ENCODE measurements at places on chromosomes 13 and 19.

- no peak for DNase-seq
Measured at GRCh38 chr13:113155982-113156655, 2.3 kb upstream of the PROZ start.

DNA sequence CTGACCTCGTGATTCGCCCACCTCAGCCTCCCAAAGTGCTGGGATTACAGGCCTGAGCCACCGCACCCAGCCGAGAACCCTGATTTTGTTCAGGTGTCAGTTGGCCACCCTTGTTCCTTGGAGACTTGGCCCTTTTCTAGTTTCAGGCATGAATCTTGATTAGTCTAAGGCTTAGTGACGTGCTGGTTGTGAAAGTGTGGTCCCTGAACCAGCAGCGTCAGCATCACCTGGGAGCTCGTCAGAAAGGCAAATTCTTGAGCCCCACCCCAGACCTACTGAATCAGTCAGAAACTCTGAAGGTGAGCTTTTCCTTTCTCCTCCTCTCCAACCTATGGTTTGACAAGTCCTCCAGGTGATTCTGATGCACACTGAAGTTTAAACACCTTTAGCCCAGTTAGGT lies 35.2 kb downstream of the CACNG6 start:
- DNase-seq = no peak

DNA sequence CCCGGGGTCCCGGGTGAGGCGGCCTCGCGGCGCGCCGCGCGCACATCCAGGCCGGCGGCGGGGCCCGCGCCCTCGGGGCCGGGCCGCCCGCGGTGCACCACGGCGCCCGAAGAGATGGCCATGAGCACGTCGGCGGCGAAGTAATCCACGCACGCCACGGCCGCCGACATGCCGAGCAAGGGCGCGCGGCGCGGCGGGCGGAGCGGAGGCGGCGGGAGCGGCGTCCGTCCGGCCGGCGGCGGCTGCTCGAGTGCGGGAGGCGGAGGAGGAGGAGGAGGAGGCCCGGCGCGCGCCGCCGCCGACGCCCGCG lies at the start of gene KLF16:
Gene KLF16 (minus strand): TSS at position 252 of the 310 bp plus-strand sequence. CDS start 82 bp downstream, at position 170.
- no peak for DNase-seq

- no peak for DNase-seq
Measured at GRCh38 chr13:43388282-43389034, 365.1 kb downstream of the DNAJC15 start.

- no peak for DNase-seq
Measured at GRCh38 chr13:112341976-112342735, 34.0 kb upstream of the SPACA7 start.

DNA sequence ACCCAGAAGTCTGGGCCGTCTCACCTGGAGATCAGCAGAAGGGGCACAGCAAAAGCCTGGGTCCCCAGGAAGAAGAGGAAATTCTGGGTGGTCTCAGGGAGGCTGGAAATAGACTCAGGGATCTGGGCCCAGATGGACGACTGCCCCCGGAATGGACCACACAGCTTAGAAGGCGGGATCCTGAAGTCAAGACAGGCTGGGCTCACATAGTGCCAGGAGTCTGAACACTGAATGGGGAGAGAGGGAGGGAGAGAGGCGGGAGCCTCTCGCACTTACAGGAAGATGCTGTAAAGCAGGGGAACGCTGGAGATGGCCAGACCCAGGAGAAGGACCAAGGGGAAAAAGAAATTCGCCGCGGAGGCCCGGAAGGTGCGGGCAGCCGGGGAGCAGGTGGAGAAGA lies 1.3 kb upstream of the LENG1 start:
- no peak for DNase-seq

DNA sequence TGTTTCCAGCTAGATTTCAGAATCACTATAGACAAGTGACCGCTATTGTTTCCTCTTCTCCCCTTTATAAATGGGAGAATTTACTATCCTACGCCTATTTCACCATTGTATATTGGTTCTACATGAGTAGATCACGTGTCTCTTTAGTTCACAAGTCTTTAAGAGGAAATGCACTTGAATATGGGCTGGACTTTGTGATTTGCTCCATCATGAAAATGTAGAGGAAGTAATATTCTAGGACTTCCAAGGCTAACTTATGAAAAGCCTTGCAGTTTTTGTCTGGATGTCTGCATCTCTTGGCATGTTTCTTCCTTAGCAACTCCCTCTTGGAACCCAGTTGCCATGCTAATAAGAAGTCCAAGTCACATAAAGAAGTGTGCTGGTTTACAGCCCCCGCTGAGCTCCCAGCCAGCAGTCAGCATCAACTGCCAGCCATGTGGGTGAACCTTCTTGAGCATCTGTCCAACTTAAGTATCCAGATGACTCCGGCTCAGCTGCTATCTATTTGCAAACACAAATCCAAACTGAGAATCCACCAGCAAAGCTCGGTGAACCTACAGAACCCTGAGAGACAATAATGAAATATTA lies 4.8 kb upstream of the FBXL3 start:
- DNase-seq = no peak

GRCh38 chr19:43644181-43644580 lies 4.5 kb upstream of the CADM4 start:
- no peak for DNase-seq

DNA sequence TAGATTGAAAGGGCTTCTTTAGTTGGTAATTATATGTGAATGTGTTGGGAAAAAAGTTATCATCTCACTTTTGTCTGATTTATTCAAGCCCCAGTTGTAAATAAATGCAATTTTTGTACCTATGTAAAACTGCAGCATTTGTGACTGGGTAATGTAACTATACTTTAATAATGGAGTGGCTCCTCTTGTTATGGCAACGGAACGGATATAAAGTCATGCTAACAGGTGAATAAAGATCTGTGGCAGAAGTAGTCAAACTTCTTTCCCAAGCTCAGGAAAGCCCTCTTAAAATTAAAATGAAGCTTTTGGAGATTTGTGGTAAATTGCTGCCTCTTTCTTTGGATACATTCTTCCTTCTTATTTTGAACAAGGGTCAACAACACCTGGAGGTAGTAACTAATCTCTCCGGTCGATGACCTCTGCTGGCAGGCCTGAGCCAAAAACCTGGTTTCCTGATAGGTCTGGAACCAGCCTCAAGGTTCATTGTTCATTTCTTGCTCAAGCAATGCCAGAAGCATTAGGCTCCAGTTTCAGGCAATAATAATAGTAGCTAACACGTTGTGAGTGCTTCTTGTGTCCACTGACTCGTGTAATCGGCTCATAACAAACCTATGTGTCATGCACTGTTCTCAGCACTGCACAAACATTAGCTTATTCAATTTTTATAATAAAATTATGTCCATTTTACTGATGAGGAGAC lies 313.4 kb upstream of the DACH1 start:
- no peak for DNase-seq

- DNase-seq = no peak
Measured at GRCh38 chr13:95098916-95099315, 202.3 kb downstream of the ABCC4 start.

DNA sequence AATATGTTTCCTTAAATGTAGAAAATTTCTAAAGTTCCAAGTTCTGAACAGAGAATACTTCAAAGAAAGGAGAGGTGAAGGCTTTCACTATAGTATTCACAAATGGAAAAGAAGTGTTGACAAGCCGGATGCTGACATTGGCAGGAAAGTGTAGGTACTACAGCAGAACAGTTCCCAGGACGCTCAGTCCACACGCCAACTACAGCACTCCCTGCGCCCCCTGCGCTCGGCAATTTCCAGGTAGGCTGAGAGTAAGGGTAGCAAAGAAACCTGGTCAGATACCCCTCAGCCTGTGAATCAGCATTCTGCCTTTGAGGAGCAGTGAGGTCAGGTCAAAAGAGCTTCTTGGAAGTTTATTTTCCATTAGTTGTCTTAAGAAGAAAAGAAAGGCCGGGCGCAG lies 115.3 kb downstream of the NALCN start:
- no peak for DNase-seq

DNA sequence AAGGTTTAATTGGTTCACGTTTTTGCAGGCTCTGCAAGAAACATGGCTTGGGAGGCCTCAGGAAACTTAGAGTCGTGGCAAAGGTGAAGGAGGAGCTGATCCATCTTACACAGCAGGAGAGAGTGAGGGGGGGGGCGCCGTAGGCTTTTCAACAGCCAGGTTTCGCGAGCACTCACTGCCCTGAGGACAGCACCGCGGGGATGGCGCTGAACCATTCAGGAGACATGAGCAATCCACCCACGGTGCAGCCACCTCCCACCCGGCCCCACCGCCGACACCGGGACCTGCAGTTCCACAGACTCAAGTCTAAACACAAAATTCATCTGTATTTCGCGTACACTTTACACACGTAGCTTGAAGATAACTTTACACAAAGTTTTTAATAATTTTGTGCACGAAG lies 73.6 kb downstream of the KDM4B start:
- no peak for DNase-seq

GRCh38 chr13:114076329-114077090 lies 55.9 kb downstream of the RASA3 start:
- no peak for DNase-seq

DNA sequence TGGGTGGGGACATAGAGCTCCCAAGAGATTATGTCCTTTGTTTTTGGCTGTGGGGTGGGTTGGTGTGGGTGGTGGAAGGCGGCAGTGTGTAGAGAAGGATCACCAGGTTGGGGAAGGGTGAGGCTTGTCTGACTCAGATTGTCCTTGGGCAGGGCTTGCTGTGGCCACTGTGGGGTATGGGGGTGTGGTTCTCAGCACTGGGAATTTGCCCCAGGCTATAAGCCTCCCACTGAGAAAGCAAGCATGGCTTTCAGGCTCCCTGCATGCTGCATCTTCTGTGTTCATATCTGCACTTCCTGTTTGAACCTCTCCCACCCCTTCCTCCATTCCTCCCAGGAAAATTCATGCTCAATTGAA lies 34.9 kb downstream of the DNAJC15 start:
- DNase-seq = no peak

DNA sequence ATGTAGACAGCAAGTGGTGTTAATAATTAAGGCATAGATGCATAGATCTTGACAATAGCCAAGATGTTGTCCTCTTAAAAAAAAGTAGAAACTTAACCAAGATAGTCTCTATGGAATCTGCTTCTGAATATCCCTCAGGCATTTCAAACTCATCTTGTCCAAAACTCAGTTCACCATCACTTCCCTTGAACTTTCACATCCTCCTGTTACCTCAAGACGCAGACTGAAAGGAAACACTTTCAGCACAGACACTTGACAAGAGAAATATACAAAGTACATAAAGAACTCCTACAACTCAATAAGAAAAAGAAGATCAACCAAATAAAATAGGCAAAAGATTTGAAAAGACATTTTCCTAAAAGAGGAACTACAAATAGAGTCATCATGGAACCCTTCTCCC lies 451.1 kb downstream of the FOXO1 start:
- DNase-seq = no peak

- DNase-seq = no peak
Measured at GRCh38 chr13:75558145-75558840, 8.7 kb downstream of the UCHL3 start.

DNA sequence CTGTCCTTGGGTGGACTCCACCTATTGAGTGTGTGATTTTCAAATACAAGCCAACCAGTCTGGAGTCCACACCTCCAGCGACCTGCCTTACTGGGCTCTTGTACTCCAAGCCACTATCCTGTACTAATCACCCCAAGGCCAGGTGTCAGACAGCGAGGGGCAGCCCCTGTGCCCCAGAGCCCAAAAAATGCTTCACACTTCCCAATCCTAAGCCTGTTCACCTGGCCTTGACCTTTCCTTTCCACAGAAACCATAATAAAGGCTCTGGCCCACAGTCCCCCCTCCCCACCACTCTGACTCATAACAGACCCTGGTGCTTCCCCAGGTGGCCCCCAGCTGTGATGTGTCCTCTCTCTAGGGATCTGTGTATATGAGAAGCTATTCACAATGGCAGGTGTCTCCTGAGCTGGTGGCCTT lies 3.9 kb downstream of the CD209 start:
- DNase-seq = no peak

- no peak for DNase-seq
Measured at GRCh38 chr13:50071379-50071778, 56.1 kb downstream of the KCNRG start.

- DNase-seq = no peak
Measured at GRCh38 chr19:13176345-13176744, 26.1 kb downstream of the IER2 start.

- DNase-seq = peak; percentile 22
Measured at GRCh38 chr13:50309882-50310594, 294.8 kb downstream of the KCNRG start.

- DNase-seq = peak; percentile 59
Measured at GRCh38 chr13:26707122-26708006, 53.2 kb downstream of the GPR12 start.

DNA sequence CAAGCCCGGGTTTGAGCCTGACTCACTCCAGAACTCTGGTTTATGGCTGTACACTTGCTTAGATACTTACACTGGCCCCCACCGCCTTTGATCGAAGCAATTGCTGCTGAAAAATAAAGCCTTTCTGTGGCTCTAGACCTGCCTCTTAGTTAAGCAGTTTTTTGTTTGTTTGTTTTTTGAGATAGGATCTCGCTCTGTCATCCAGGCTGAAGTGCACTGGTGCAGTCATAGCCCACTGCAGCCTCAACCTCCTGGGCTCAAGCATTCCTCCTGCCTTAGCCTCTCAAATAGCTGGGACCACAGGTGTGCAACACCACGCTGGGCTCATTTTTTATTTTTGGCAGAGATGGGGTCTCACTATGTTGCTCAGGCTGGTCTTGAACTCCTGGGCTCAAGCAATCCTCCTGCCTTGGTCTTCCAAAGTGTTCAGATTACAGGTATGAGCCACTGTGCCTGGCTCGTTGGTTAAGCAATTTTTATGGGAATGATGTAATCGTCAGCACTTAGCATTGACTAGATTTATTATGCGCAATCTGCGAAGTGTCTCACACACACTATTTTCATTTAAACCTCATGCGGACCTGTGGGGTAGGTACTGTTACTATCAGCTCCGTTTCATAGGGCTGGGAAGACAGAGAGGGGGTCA lies 22.2 kb downstream of the PPP2R1A start:
- DNase-seq = no peak

GRCh38 chr13:21348488-21349120 lies 110.5 kb downstream of the ZDHHC20 start:
- no peak for DNase-seq

GRCh38 chr19:55198651-55199050 lies 10.7 kb downstream of the PTPRH start:
- DNase-seq = no peak

DNA sequence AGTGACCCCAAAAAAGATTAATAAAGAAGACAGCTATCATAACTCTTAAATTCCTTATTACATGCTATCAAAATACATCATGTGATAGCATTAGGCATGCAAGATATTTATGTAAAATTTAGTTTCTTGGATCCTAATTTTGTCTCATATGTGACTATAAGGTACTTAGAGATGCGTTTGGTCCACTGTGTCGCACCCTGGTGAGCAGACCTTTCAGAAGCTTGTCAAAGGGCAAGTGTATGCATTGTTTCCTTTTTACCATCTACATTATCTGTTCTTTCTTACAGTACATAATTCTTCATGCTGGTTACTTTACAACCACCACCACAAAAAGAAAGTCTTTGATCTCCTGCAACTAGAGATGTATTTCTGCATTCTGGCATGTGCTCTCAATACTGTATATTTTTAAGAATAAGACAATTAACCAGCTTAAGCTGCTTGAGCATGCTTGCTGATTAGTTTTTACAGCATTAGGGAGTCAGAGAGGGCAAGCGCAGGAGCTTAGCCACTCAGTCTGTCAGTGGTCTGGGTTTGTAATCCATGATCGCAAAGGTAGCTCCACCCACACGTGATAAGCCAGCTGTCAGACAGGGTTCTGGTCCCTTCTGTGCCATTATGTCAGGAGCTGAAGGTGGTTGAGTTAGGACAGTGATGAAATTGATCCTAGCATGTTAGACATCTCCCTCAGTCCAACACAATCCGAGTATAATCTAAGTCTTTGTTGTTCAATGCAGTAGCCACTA lies 500.9 kb downstream of the MYO16 start:
- DNase-seq = no peak

Data from CD4-positive, alpha-beta T cell (primary cell).